ENCODE measurements at places on chromosomes 13 and 19. TPM values are rescaled to one million over a fixed set of nuclear protein-coding genes. Genes with fewer than 3 reads are reported as not detected.

Gene LILRB2
- total RNA-seq, result not detected

Gene GRIK5
- 5.7 TPM for total RNA-seq

Gene ARHGAP33
- total RNA-seq, result 2.6 TPM

Gene TUBA3C
- not detected for total RNA-seq

Gene BTBD2
- 61.7 TPM for total RNA-seq

Gene JSRP1
- 0.39 TPM for total RNA-seq

Gene JOSD2
- 18.3 TPM for total RNA-seq

Gene PINLYP
- 2.3 TPM for total RNA-seq

Measured in pulmonary artery endothelial cell (primary cell).